ENCODE measurements at places on chromosomes 4 and X. TPM values are rescaled to one million over a fixed set of nuclear protein-coding genes. Genes with fewer than 3 reads are reported as not detected.

The CXorf51A gene
- total RNA-seq, result not detected

GRCh38 chrX:125604448-125604847, 284.8 kb downstream of the TEX13C start:
- DNase-seq, result no peak

DNA sequence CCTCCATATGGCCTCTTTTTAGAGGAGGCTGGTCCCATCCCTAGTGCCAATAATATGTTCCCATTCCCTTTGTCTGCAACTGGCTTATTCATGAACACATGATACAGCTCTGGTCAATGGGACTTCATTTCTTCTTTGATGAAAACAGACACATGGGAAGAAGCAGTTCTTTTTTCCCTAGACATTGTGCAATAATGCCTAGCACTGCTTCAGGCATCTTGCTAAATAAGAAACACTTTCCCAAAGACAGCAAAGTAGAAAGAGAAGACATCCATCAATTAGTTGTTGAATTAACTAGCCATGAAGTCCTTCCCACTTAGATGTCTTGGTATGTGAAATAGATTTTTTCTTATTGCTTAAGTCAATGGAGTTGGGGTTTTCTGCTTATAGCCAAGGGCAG, 40.1 kb upstream of the TRPC3 start:
- DNase-seq, result no peak

The EREG gene
- total RNA-seq, result not detected

DNA sequence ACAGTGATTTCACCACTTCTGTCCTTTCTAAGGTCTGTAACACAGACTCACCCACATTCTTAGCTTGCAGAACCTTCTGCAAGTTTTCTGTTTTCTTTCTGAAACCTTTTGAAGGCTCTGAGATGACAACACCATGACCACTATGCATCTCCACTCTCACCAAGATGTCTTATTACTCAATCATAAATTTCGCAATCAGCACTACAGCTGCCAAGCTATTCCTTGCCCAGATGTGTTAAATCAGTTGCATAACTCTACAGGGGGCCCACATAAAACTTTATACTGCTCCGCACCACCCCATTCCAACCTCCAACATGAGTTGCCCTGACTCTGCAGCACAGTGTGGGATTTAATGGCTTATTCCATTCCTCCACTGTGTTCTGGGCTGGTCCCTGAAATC, 229.9 kb downstream of the COL25A1 start:
- no peak for DNase-seq

DNA sequence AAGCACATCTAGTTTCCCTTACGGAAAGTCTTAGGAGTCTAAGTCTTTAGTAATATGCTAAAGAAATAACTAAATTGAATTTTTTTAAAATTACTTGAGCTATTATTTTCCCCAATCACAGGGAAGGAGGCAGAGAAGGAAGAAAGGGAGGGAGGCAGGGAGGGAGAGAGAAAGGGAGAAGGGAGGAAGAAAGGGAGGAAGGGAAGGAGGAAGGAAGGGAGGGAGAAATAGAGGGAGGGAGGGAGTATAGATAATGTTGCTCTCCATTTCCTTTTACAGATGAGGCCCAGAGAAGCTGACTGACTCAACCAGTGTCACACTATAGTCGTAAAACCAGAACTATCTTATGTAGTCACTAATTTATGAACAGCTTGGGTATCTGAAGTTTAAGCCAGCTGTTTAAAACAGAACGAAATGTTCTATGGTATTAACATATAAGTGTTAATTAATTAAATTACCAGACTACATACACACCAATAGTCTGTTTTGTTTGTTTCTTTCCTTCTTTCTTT, 14.6 kb downstream of the SH3RF1 start:
- no peak for DNase-seq

DNA sequence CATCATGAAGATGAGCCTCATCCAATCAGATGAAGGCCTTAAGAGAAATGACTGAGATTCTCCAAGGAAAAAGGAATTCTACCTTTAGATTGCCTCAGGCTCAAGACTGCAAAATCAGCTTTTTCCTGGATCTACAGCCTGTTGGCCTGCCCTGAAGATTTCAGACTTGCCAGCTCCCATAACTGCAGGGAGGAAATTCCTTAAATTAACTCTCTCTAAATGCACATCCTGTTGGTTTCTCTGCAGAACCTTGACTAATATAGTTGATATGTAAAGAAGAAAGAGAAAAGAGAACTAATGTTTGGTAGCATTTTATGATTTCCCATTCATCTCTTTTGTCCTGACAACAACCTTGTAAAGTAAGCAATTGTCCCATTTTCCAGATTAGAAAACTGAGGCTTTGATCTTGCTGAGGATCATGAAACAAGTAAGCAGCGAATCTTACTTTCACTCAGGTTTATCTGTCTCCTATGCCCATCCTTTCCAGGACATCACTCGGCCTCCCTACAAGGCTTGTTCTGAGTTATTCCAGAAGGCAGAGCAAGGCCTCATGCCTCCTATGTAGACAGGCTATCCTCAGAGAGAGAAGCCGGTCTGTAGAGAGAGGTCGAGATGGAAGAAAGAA, 115.0 kb upstream of the LDB2 start:
- DNase-seq, result no peak

GRCh38 chr4:88803600-88804096, 106.0 kb upstream of the NAP1L5 start:
- peak; percentile 26 for DNase-seq

The TBX22 gene
- total RNA-seq, result not detected

The PPA2 gene
- total RNA-seq, result 113 TPM

DNA sequence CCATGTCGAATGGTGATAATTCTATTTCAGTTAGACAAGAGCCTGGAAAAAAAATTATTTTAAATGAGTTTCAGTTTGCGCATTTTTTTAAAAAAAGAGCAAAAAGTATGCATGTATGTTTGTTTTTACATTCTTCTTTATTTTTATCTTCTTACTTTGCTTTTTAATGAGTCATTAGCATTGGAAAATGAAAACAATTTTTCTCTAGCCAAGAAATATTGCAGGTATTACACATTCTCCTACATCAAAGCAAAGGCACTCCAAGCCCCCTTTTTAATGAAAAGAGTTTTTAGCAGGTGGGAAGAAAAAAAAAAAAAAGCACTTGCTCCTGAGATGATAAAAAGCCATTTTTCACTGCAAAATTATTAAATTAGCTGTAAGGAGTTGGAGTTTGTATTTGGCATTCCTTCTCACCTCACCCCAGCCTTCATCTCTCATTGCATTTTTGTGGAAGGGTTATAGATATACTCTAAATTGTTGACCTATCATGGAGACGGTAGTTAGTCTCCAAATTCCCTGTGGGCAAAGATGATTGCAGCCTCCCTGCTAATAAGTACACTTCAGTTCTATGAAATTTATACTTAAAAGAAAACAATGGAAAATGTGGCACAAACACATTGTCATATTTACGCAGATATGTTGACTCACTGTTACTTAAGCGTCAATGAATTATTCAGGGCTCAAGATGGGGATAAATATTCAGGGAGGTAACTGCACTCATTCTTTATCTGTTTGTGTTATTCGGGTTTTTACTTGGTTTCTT, 43.8 kb downstream of the PALLD start:
- no peak for DNase-seq

- no peak for DNase-seq
Measured at GRCh38 chr4:181372014-181372413, 871.2 kb upstream of the TENM3 start.

The DAPP1 gene
- total RNA-seq, result 23.6 TPM

The USP11 gene
- total RNA-seq, result 25.7 TPM

The DCAF8L2 gene
- total RNA-seq, result not detected

GRCh38 chrX:104432321-104432720, 133.7 kb upstream of the IL1RAPL2 start:
- no peak for DNase-seq

DNA sequence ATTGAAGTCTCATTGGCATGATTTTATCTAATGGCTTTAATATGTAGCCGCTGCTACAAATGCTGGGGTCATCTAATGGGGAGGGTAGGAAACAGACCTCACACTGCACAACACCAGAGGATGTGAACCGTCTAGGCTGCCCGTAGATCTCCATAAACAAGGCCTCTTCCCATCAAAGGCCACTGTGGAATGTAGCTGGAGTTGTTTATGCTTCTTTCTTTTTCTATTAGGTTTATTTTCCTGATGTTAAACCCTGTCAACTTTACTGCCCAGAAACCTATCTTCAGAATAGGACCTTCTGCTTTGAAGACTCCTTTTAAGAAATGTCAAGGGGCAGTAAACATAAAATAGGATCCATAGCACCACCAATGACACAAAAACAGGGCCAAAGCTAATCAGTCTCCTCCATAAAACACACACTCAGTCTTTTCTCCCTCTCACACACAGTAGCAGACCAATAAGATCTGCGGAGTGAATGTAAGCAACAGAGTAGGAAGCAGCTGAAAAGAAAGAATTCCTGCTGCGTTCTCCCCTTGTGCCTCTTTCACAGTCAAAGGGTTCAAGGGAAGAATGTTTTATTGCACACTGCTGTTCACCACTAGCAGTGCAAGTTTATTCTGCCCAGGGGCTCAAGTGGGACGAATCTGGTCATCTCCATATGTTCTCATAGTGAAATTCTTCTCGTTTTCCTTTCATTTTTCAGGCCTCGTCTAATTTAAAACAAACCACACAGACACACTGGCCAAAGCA, 72.2 kb downstream of the MAML3 start:
- no peak for DNase-seq

- no peak for DNase-seq
Measured at GRCh38 chr4:52861171-52861823, 820 bp upstream of the RASL11B start.

The PFKFB1 gene
- total RNA-seq, result 0.53 TPM

GRCh38 chr4:101141855-101142254, 205.5 kb downstream of the PPP3CA start:
- DNase-seq, result no peak

The SSX2B gene
- not detected for total RNA-seq

DNA sequence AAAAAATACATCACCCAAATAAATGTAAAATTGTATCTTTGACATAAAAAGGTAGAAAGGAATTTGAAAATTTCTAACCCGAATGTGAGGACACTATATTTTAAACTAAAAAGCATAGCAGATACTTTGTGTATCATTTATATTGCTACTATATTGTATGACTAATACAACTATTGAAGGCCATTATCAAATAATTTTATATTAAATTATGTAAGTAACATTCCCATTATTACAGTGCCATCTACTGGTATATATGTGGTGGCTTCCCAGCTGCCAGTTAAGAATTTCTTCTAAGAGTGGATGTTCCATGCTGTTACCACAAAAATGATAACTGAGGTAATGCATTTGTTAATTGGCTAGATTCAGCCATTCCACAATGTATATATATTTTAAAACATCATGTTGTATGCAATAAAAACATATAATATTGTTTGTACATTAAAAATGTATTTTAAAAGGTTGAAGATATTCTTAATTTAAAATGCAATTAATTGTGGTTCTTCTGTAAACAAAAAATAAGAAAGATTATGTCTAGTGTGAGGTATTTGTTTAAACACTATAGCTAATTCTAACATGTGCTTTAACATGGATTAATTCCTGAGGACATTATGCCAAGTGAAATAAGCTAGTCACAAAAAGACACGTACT, 65.3 kb downstream of the EGF start:
- no peak for DNase-seq

GRCh38 chrX:20218836-20219505, 47.7 kb downstream of the RPS6KA3 start:
- no peak for DNase-seq

DNA sequence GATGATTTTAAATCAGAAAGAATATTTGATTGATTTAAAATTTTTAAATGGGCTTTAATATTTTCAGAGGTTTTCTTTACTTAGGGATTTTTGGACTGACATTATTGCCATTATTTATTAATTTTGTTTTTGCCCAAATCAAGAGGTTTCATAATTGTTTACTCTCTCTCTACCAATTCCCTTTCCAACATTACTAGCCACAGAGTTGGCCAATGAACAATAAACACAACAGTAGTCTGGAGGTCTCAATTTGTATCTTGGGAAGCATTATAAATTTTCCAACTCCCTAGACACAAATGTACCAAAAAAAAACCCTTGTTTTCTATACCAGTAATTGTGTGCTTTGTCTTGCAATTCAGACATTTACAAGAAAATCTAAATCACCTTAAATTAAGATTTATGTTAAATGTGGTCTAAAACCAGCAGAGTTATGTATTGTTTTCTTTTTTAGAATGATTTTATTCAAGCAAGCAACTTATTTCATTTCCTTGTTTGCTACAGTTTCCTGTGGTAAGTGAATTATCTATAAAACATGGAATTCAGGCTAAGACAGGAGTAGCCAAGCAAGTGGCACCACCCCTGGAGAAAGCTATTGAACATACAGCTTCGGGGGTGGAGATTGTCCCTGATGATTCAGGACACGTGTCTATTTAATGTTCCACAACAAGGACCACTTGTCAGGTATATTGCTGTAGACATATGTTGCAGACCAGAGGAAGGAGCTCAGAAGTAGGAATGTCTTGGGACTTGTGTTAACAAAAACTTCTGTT, 622 bp downstream of the KLKB1 start:
- no peak for DNase-seq

DNA sequence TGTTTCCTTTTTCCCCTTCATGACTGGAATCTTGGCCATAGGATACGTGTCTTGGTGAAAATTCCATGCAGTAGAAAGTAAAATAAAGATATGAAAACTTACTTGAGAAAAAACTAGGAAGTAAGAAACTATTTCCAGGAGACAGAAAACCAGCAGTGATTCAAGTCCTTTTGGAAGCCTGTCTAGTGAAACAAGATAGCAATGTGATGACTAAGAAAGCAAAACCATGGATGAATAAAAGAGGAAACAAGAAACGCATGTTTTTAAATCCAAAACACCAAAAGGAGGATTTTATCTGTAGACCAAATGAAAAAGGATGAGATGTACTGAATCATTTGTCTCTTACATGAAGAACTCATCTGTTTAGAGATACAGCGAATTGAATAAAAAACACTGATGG, 1430.0 kb downstream of the ARAP2 start:
- DNase-seq, result no peak

The MAP3K15 gene
- 0.69 TPM for total RNA-seq

- no peak for DNase-seq
Measured at GRCh38 chrX:124373348-124373747, 27.0 kb downstream of the SH2D1A start.

DNA sequence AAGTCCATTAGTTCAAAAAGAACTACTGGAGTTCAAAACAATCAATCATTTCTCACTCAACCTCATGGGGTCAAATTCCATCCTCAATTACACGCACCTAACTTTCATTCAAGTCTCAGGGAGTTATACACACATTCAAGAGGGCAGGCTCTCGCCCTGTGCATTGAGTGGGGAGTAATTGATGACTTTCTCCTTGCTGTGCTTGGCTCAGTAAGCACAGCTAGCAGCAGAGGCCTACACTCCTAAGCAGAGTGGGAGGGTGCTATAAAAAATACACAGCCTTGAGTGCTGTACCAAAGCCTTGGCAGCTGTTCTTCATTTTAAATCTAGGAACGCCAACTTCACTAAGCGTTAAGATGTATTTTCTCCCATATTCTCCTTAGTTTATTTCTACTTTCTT, 958.3 kb upstream of the ADGRL3 start:
- no peak for DNase-seq

DNA sequence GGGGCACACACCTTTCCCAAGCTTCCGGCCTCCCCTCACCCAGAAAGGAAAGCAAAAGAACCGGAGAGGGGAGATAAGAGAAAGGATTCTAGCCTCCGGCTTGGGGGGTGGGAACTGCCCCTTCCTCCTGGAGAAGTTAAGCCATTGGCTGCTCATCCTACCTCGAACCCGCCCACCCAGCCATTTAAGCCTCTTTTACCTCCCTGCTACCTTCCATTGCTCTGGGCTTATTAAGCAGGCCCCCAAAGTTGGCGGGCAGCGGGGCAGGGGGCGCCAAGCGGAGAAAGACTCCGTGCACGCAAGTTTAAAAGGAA, 2.3 kb downstream of the MAML3 start:
- peak; percentile 63 for DNase-seq
